ENCODE measurements at places on chromosomes 6 and 20. TPM values are rescaled to one million over a fixed set of nuclear protein-coding genes. Genes with fewer than 3 reads are reported as not detected.

The UST gene
- total RNA-seq, result 2.2 TPM

DNA sequence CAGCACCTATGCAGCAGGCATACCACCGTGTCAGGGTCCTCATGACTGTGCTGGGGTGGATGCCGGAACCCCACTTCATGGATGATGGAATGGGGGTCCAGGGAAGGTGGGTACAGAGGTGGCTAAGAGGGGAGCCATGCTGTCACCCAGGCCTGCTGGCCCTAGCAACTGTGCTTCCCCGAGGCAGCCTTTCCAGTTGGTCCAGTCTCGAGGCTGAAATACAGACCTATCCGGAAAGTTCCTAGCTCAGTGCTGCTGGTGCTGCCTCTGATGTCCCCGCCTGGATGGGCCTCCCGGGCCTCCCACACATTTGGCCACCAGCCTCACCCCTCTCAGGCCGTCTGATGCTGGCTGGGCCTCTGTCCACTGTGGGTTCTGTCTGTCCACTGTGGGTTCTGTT, 17.4 kb downstream of the SIRPA start:
- no peak for DNase-seq

The CLPSL1 gene
- not detected for total RNA-seq

The E2F1 gene
- 57.6 TPM for total RNA-seq

- DNase-seq, result no peak
These were observed 77.3 kb downstream of the SEL1L2 start for GRCh38 chr20:13913131-13913530.

The FAM217A gene
- total RNA-seq, result not detected

The ANKEF1 gene
- total RNA-seq, result 1.6 TPM

DNA sequence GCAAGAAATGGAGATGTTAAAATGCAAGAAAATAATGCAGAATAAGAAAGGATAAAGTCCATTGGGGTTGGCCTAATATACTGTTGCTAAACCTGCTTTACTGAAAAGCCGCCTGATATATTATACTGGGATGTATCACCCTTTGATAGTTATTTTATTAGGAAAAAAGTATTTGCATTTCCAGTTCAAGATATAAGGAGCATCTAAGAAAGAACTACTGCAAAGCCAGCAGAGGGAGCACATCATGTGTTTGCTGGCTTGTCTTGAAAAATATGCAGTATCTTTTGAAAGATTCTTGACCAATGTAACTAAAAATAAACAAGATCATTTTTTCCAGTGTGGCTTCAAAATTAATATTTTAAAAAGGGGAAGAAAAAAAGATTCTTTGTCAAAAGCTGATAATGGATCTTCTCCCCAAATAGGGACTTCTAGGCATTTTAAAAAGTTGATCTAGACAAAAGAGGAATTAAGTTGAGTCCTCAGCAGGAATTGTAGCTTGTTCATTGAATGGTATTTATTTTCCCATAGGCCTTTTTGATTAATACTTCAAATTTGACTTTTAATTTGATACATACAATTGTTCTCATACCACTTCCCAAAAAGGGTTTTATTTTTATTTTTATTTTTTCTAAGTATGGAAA, 214.9 kb downstream of the ZFAND3 start:
- no peak for DNase-seq

- no peak for DNase-seq
These were observed 4.1 kb upstream of the SIRPG start for GRCh38 chr20:1661542-1662299.

GRCh38 chr20:34060970-34061369, 51.1 kb downstream of the EIF2S2 start:
- no peak for DNase-seq
